ENCODE measurements at places on chromosomes 2 and 18.

GRCh38 chr18:67771271-67771670 lies 254.8 kb upstream of the DSEL start:
- DNase-seq = no peak

GRCh38 chr2:38722271-38723061 lies 28.7 kb downstream of the SRSF7 start:
- peak; percentile 36 for DNase-seq

DNA sequence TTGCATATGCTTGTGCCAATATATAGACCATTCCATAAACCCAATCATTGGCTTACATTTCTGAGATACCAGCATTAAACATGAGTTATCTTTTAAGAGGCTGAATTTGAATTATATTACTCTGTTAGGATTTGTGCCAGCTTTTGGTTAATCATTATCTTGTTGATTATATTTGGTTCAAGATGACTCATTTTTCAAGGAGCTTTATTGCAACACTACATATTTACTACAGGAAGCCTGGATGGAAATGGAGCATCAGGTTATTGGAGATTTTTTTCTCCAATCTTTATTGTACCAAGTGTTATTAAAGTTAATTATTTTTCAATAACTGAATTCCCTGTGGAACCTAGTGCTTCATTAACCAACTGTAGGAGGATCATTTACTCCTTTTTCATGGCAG lies 26.4 kb downstream of the EML4 start:
- DNase-seq = no peak

GRCh38 chr18:54357660-54358494 lies at the start of the genes C18orf54 and STARD6:
TSS of gene C18orf54 (plus strand) at chr18:54357906. CDS start at chr18:54360573, 2,667 bp downstream.
TSS of gene STARD6 (minus strand) at chr18:54357858. CDS start at chr18:54354573, 3,285 bp downstream.
- peak; percentile 75 for DNase-seq

GRCh38 chr2:96872591-96873349 lies 2.9 kb upstream of the SEMA4C start:
- no peak for DNase-seq
